ENCODE measurements at places on chromosomes 5 and 9.

DNA sequence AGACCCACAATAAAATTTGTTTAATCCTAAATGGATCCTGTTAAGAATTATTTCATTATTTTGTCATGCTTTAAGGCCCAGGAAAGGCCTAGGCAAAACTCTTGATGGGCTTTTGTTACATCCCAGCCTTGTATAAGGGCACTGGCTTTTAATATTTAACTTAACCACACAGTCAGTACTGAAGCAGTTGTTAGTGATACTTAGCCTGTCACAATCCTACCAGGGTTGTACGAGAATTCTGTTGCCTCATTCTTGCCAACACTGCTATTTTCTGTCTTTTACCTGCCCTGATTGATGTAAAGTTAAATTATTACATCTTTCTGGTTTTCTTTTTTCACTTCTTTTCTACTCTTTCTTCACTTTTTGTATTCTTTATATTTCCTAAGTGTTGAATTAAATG lies 10.9 kb downstream of the ZNF169 start:
- no peak for DNase-seq

- no peak for DNase-seq
Observed at GRCh38 chr5:39501397-39501796, 76.6 kb upstream of the DAB2 start.

- no peak for DNase-seq
Observed at GRCh38 chr9:32401488-32401887, 17.0 kb downstream of the ACO1 start.

DNA sequence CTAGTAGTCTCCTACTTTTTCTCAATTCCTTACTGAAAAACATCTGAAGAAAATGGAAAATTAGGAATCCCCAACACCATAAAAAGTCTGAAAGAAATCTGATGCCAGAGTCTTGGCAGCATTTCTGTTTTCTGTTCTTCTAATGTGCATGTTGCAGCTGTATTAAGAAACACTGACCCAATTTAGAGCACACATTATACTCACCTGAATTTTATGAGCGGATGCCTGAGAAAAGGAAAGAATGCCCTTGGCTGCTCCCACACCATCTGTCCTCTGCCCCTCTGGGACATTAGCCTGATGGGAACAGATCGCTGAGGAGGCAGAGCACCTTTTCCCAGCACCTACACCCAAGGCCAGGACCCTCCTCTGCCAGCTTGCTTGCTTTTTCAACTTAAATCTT lies 14.1 kb upstream of the ANP32B start:
- DNase-seq, result no peak

DNA sequence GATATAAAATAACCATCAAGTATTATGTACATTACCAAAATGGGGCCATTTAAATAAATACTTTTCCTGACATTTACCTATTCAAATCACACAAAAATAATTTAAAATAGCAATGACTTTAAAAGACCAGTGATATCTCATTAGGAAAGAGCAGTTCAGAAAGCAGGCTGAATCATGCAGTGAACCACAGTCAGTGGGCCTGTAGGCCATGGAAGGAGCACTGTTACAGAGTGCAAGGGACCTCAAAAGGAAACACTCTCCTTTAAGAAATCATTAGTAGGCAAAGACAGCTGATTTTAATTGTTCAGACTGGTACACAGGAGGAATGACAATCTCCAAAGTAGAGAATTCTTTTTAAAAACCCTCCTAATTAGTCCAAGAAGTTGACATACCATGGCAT lies 283.5 kb upstream of the EFNA5 start:
- no peak for DNase-seq

DNA sequence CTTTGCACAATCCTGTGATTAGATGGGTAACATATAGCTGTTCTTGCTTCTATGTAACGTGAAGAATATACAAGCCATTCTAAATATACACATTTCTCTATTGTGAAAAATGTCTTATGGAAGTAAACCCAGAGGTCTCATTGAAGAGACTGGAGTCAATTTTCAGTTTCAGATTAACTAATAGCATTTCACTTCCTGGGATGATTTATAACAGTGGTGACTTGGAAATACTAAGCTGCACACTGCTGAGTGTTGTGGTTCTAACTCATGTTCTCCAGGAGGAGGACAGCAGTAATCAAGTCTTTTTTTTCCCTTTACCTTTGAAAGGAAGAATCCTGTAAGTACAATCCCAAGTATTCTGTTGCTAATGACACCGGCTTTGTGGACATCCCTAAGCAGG lies 3.3 kb downstream of the CTSL start:
- DNase-seq, result no peak

GRCh38 chr5:95555553-95555952 lies 652 bp downstream of the ARSK start:
- no peak for DNase-seq

DNA sequence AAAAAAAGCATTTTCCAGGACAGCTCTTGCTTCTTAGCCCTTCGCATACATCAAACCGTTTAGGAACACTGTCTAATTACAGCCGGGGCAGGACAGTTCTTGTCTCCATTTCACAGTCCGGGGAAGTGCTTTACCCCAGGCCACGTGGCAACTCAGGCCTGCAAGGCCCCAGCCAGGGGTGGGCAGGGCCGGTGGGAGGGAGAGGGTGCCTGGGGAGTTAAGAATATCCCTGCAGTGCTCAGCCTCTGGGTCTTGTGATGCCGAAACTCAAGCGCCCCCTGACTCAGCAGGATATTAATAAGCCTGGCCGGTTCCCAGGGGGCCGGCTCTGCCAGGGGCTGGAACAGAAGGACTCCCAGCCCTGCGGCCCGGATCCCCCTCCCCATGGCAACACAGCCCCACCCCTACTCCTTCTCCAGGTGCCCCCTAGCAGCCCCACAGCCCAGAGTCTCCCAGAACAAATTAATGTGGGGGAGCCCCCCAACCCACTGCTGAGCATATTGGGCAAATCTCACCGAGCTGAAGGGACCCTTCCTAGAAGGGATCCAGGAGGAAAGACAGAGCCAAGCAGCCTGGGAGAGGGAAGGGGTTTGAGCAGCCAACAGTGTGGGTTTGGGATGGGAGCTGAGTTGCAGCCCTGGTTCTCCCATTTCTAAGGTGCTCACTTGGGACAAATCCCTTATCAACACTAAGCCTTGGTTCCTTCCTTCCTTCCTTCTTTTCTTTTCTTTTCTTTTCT lies 45.3 kb downstream of the PLPP7 start:
- DNase-seq, result no peak

DNA sequence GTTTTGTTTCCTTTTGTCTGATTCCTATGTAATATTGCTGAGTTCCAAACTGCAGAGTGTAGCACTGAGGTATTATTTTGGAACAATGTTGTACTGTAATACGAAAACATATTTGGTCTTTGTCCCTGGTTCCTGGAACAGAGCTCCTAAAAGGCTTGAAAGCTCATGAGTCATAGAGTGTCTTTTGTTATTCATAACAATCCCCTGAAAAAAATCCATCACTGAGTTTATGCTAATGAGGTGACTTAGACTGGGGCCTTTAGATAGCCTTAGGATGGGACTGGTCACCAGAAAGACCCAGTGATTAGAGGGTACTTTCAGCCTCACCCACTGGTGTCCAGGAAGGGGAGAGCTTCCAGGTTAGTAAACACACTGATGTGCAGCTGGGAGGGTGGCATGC lies 132.7 kb upstream of the POU5F2 start:
- no peak for DNase-seq

DNA sequence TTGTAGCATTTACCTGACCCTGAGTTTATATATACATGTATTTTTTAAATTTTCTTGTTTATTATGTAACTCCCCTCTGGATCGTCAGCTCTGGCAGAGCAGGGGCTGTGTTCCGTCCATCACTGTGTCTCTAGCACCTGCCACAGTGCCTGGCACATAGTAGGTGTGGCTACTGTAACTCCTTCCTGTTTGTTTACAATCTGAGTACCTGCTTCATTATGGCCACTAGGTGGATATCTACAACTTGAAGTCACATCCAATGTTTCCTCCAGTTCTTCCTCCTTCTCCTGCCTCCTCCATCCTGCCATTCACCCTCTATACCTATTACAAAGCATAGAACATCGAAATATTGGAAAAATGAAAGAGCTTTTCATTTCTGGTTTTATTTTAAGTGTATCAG lies 14.2 kb upstream of the PPP1R2B start:
- no peak for DNase-seq

DNA sequence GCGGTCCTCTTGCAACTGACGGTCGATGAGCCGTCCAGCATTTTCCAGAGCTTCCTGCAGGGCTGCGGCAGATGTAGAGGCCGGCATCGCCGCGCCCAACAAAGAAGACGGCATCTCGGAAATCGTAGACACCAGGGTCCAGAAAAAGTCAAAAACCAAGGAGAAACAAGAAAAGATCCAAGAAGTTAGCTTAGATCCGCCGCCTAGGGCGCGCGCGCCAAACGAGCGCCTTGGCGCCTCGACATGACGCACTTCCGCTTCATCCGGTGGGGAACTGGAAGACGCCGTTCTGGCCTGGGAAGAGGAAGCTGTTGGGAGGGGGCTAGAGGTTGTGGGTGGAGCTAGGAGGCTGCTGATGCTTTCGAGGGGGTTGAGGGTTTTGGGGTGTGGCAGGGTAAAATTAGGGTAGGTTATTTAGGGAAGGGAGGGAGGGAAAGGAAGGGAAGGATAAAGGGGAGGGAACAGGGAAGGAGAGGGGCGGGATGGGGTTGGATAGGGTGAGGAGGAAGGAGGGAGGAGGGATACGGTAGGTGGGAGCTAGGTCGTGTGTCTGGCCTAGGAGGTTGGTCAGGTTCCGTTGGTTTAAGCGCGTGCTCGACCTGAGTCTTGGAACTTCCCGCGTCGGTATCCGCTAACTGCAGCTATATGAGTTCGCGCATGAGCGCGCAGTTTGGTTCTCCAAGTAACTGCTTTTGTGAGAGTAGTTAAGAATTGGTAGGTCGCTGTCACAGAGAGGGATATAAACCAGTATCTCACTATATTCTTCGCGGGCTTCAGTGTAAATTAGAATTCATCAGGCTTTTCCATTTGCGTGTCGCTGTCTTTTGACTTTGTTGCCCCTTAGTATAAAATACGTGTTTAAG lies at the start of gene NUP155:
NUP155 (minus strand) TSS at position 243 of the 863 bp plus-strand sequence; CDS start at position 114, 129 bp downstream.
- DNase-seq, result peak; percentile 76

DNA sequence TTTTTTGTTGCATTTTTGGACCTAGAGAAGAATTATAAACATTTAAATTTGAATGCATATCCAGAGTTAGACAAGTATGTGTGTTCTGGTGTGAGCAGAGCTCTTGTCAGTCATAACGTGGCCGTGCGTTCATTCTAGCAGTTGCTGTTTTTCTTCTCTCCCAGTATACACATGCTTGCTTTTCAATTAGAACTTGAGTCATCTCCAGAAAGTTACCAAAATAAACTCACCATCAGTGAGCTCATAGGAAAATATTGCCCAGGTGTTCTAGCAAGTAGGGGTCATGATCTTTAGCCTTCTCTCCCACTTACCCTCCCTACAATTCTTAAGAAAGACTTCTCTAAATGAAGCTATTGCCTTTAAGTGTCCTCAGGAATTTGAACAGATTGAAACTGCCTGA lies 247.5 kb upstream of the TUT7 start:
- no peak for DNase-seq

- DNase-seq, result no peak
Observed at GRCh38 chr5:14495301-14495700, 86.3 kb upstream of the OTULINL start.

GRCh38 chr9:106964329-106964728 lies 101.4 kb downstream of the ZNF462 start:
- no peak for DNase-seq

DNA sequence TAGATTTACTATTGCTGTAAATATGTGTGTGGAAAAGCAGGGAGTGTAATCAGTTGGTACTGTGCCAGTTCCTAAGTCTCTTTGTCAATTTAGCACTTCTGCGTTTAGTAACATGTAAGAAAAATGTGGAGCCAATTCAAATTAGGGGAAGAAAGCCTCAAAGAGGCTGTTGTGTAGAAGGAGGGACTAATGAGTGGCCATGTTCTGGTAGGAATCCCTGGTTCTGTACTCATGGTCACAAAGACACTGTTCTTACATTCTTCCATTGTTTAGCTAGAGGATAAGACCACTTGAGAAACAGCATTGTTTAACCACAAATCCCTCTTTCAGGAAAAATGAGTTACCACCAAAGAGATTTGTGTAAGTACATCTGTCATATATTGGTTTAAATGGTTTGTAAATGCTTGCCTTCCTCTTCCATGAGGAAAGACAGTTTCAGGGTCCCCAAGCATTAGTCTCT lies 14.9 kb downstream of the ARHGEF28 start:
- no peak for DNase-seq
